Fibroblast of the aortic adventitia (primary cell): ENCODE measurements at places on chromosomes 2 and 18. TPM values are rescaled to one million over a fixed set of nuclear protein-coding genes. Genes with fewer than 3 reads are reported as not detected.

EN1 gene
- total RNA-seq, result 0.63 and 0.90 TPM in 2 replicates

LYG1 gene
- total RNA-seq, result 0.09 TPM in 1 of 2 replicates, not detected in the other

KIAA2012 gene
- total RNA-seq, result not detected in 2 replicates

ST6GAL2 gene
- 0.09 and 0.16 TPM in 2 replicates for total RNA-seq

SNORC gene
- total RNA-seq, result 0.33 and 0.72 TPM in 2 replicates

CHAC2 gene
- total RNA-seq, result 0.57 and 9.7 TPM in 2 replicates

FTCDNL1 gene
- 1.5 TPM in 1 of 2 replicates, not detected in the other for total RNA-seq

ZNF892 gene
- total RNA-seq, result 4.9 and 7.3 TPM in 2 replicates

C1GALT1C1L gene
- 0.16 and 0.36 TPM in 2 replicates for total RNA-seq

BCS1L gene
- total RNA-seq, result 33.3 and 45.3 TPM in 2 replicates

RGPD3 gene
- 0.41 and 0.45 TPM in 2 replicates for total RNA-seq

ZNF514 gene
- 12.4 and 16.1 TPM in 2 replicates for total RNA-seq

COL4A4 gene
- 1.1 and 2.6 TPM in 2 replicates for total RNA-seq

EFR3B gene
- 0.99 and 1.1 TPM in 2 replicates for total RNA-seq
